ENCODE measurements at places on chromosomes 2 and 18.

GRCh38 chr2:16632598-16632997 lies 33.0 kb downstream of the CYRIA start:
- DNase-seq: no peak

DNA sequence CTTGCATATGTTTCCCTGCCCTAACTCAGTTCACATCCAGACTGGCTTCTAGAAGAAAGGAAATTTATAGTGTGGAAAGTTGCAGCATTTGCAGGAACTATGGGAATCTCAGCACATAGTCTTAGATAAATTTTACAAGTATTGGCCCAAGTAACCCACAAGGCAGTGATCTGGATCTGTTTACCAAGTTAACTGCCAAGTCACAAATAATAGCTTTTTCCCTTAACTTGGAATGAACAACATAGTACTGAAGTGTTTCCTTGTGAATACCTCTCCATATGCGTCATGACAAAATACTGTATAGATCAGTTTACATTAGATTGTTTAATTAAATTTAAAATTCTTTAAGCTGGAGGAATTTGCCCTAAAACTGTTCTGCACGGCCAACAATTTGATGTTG lies 255.8 kb upstream of the EPAS1 start:
- no peak for DNase-seq

DNA sequence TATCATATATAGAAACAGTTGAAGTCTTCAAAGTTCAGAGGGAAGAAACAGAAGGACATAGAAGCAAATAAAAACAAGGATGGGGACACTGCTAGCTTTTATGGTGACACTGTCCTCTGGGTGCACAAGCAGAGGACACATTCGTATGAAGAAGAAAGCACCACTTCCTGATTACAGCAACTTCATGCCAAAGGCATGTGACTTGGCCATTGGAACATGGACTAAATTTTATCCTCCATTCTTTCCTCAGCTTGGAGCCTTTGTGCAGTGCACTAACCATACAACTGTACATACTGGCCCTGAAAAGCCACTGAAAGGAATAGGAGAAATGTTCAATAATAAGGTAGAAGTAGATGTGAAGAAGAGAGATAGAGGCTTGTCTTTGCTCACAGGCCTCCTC lies 223.3 kb downstream of the MTX2 start:
- no peak for DNase-seq

DNA sequence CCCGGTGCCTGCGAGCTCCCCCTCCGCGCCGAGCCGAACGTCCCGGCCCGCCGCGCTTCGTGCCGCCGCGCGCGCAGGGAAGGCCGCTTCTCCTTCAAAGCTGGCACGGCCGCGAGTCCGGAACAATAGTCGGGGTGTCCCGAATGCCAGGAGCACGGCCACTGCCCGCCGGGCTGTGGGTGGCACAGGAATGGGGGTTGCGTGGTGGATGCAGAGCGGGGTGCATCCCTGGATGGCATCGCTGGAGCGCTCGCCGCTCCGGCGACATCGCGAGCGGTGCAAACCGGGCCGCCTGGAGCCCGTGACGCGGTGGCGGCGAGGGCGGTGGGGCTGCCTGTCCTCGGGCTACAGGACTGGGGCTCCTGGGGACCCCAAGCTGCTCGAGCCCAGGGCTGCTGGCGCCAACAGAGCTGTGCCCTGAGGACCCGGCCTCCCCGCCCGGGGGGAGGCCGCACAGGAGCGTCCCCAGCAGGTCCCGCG lies 1.1 kb upstream of the SATB2 start:
- no peak for DNase-seq

DNA sequence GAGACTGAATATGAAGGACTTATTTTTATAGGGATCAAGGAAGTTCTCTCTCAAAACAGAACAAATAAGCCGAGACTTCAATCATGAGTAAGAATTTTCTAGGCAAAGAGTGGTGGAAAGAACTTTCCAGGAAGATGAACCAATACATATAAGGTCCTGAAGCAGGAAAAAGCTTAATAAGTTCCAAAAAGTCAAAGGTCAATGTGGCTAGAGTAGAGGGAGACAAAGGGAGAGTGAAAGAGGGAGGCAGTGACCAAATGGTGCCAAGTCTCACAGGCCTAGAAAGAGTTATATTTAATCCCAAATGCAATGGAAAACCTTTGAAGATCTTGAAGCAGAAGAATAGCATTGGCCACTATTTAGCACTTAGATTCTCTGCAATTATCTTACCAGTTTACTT lies 56.0 kb downstream of the PDE11A start:
- no peak for DNase-seq

DNA sequence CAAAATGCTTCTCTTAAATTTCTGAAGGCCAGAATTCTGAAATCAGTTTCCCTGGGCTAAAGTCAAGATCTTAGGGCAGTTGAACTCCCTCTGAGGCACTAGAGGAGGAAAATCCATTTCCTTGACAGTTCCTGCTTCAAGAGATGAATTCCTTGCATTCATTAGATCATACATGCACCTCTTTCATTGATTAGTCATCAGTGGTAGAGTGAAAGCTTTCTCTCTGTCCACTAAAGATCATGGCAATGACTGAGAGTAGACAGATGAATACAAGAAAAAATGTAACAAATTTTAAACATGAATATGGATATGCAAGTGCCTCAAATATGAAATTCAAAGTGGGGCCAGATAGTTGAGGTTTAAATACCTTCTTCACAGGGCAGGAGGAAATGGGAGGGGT lies 693.4 kb upstream of the TMEFF2 start:
- no peak for DNase-seq

- no peak for DNase-seq
These were observed 64.2 kb downstream of the BCL11A start for GRCh38 chr2:60489289-60489688.

GRCh38 chr2:67694445-67694844 lies 297.3 kb downstream of the ETAA1 start:
- no peak for DNase-seq

DNA sequence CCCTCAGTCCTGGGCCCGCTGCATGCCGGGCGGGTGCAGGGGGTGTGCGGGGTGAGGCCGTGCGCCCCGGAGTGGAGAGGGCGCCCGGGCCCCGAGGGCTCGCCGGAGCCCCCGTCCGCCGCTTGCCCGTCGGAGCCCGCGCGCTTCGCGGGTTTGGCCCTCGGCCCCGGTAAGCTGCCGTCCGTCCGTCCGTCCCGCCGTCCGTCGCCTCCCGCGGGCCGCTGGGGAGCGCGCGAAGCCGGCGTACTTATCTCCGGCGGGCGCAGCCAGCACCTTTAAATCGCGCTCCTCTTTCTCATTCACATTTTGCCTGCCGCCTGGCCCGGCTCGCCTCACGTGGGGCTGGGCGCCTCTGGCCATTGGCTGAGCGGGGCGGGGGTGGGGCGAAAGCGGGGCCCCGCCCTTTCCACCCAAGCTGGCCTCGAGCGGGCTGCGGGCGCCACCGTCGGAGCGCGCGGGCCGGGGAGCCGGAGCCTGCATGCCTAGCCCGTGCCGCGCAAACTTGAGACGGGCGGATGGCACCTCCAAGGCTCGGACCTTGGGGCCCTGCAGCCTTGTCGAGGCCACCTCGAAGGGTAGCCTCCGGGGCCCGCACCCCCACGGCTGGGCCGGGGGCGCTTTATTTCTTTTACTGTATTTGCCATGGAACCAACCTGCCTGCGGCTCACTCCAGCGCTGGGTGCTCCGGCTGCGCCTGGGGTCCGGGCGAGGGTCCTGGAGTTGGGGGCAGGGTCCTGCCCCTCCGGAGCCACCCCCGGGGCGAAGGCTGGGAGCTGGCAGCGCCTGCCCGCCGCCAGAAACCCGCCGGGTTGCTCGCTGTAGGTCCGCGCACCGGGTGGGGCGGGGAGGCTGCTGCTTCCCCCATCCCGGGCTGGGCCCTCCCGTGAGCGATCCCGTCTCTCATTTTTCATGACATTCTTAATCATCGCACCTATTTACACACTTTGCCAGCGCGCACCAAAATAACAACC lies at the start of gene GBX2:
Gene GBX2 (minus strand): TSS at position 277 of the 971 bp plus-strand sequence. CDS start 415 bp downstream, outside the sequence.
- DNase-seq: peak; percentile 14

DNA sequence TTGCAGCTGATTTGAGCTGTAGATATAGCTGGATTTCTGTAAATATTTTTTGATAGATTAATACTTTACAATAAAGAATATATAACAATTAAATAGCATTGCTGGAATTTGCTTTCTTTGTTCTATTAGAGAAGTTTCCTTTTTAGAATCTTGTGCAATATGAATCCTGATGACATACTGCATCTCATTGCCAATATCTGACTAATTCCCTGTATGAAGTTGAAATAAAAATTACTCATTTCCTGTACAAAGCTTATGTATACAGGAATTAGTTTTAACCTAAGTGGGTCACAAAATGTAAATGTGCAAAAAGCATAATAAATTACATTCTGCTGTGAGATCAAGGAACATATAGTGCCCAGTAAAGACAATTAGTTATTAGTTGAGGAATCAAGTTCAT lies 72.8 kb upstream of the TMEFF2 start:
- peak; percentile 27 for DNase-seq

DNA sequence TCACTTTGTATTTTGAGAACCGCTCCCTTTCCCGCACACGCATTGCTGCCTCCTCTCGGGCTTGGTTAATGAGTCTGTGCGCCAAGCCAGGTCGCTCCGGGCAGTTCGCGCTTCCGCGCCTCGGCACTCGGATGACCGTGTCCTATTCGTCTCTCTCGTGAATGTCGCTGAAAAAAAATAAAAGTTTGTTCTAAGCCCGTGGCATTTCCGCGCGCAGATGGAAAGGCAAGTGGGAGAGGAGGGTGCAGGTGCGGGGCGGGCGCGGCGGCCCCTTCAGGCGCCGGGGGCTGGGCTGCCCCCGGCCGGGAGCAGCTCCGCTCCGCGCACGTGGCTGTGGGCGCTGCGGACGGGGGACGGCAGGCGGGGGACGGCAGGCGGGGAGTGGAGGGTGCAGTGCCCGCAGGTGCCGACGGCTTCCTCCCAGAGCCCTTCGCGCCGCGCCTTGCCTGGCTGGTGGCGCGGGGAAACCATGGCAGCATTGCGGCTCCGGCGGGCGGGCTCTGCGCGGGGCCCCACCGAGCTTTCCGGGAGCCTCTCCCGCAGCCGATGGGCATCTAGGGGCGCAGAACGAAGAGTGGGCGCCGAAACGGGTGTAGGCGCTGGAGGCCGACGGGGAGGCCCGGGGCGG lies 159.6 kb upstream of the SIX2 start:
- no peak for DNase-seq

GRCh38 chr2:212021947-212022346 lies 516.7 kb downstream of the ERBB4 start:
- DNase-seq: peak; percentile 6

DNA sequence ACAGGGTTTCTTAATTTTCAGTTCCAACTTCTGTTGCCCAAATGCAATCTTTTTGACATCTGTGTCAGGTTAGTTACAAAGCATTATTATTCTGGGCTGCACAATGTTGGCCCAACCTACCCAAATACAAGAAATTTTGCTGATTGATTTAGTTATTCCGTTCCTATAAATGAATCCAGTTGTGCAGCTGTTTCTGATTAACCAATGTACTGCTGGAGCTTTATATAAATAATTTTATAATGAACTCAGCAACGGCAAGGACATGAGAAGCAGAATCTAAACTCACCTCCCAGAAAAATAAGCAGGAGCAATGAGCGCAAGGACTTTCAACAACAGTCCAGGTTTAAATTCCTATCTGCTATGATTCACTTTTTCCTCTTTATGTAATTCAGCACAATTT lies 76.3 kb upstream of the WIPF1 start:
- DNase-seq: no peak

DNA sequence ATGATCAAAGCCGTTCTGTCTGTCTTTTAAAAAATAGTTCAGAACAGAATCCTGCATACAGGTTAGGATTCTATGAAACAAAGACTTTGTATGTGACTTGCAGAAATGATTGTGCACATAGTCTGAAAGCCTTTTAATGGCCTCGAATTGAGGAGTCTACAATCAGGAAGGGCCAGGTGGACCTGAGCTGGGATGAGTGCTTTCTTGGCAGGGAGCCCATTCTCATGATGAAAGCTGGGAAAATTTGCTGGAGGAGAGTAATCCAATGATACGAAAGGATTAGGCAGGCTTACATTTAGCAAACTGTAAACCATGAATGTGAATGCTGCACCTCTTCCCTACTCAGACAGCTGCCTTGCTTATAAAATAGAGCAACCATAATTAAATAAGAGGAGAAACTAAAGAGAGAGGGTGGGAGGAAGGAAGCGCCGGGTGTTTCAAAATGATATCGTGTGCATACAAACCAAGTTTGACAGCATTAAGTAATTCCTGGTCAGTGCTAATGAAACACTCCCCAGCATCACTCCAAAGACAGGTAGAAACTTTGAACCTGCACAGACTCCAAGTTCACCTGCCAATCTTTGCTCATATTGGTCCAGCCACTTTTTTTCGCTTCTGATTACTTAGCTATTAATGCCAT lies 23.7 kb upstream of the CXCR4 start:
- no peak for DNase-seq

DNA sequence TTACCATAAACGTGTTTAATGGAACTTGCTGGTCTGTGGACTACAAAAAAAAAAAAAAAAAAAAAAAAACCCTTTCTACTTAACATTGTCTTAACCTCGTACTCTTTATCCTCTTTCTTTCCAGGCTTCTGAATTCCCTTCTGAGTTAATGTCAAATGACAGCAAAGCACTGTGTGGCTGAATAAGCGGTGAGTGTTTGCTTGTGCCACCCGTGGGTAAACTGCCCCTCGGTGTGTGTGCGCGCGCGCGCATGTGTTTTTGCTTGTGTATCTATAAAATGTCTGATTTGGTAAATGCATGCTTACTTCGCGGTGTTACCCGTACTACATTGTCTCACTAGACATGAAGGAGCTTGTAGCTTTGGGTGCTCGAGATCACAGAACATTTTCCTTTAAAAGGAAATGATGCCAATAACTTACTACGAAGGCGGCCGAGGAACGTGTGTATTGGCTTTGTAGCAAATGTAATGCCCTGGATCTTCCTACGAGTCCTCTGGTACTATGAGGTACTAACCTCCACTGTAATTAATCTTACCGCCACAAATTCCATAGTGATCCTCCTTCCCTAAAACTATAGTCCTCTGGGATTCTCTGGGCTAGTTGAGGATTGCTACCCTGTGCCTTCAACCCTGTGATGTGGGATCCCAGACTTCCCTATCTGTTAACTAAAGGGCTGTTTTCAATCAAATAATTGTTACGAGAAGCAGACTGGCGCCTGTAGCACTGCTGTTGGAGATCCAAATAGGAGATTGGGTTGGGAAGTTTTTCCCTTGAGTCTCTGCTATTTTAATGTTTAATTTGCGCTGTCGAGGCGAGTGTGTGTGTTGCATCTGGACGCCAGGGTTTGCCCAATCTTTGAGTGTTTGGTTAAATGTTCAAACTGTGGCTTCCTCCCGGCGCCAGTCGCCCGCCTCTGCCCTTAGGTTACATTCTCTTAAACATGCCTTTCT lies 1.1 kb downstream of the ID2 start:
- no peak for DNase-seq

- no peak for DNase-seq
These were observed 41.8 kb upstream of the CTAGE1 start for GRCh38 chr18:22459491-22459890.

- DNase-seq: peak; percentile 82
These were observed 39.7 kb upstream of the NABP1 start for GRCh38 chr2:191638079-191638801.

- DNase-seq: no peak
These were observed 239.3 kb downstream of the ZNF385B start for GRCh38 chr2:179622112-179622511.

- no peak for DNase-seq
These were observed 38.0 kb upstream of the NEDD4L start for GRCh38 chr18:58005885-58006523.
